ENCODE measurements at places on chromosomes 5 and 9. TPM values are rescaled to one million over a fixed set of nuclear protein-coding genes. Genes with fewer than 3 reads are reported as not detected.

DNA sequence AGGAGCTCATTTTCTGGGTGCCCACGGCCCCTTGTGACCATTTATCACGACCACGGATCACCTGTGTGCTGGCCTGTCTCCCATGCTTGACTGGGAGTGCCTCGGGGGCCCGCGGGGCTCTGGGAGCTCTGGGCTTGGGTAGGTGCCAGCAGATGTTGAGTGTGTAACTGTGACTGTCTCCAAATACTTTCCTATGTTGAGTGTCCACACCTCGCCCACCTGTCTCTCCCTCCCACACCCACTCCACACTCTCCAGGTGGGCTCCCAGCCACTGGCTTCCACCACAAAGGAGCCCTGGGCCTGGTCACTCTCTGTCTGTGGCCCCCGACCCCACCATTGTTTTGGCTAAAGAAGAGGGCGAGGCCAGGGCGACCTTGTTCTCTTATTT lies 196.4 kb downstream of the CDK5RAP2 start:
- H3K36me3 ChIP-seq, result no peaks in the 10 kb centered on the region
- no peak for DNase-seq
- H3K27me3 ChIP-seq, result no peaks in the 10 kb centered on the region

- DNase-seq, result no peak
- no peak overlapping the region for H3K27ac ChIP-seq
- H3K4me3 ChIP-seq, result no peak overlapping the region
- no peaks in the 10 kb centered on the region for H3K4me1 ChIP-seq
- no peaks in the 10 kb centered on the region for H3K27me3 ChIP-seq
Measured at GRCh38 chr9:83166372-83166771, 103.4 kb upstream of the RASEF start.

- no peak overlapping the region for H3K4me3 ChIP-seq
- no peaks in the 10 kb centered on the region for H3K36me3 ChIP-seq
- no peaks in the 10 kb centered on the region for H3K4me1 ChIP-seq
- peak; percentile 89 for DNase-seq
- no peaks in the 10 kb centered on the region for H3K27me3 ChIP-seq
Measured at GRCh38 chr5:177478711-177479646, 5.5 kb upstream of the DBN1 start.

DNA sequence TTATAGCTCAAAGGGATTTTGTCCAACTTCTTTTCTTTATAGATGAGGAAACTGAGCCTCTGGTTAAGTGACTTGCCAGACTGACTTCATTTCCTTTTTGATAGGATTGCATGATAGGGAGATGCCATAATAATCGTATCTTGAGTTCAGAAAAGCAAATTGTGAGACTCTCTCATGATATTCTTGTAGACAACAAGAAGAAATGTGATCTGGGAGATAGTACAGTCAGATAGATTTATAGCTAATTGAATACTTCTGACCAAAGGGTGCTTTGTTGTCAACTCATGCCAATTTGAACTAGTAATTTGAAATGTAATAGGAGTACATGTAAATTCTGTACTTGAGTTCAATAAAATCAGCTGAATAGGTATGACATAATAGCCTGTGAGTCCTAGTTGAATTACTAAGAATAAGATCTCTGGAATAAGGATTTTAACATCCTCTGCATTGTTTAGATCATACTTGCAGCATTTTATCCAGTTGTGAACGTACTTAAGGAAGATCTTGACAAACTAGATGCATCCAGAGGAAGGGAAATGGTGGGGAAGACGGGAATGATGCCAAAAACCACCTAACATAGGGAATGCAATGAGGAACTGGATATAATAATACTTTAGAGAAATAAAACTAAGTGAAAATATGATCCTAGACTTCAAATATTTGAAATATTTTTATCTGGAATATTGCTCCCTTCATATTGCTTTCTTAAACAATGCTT lies 25.5 kb downstream of the CWC27 start:
- H3K27ac ChIP-seq, result no peak overlapping the region
- no peaks in the 10 kb centered on the region for H3K4me1 ChIP-seq
- no peaks in the 10 kb centered on the region for H3K27me3 ChIP-seq
- DNase-seq, result no peak

The FGF18 gene
- 15.2 TPM for total RNA-seq

The EIF4E1B gene
- total RNA-seq, result not detected

Measured in aorta (tissue), 5 donors.